ENCODE measurements at places on chromosomes 2 and 18. TPM values are rescaled to one million over a fixed set of nuclear protein-coding genes. Genes with fewer than 3 reads are reported as not detected.

Gene CHAC2
- total RNA-seq: 17.2 TPM

Gene AQP12A
- total RNA-seq: not detected

Gene SCN3A
- 0.98 TPM for total RNA-seq

Gene TBC1D8
- total RNA-seq: 5.1 TPM

Gene GPR45
- total RNA-seq: not detected

Gene CDH20
- not detected for total RNA-seq

Gene FZD7
- total RNA-seq: 12.0 TPM

Gene EN1
- total RNA-seq: 1.8 TPM

Gene DES
- 0.77 TPM for total RNA-seq

Gene MC2R
- total RNA-seq: not detected

Gene FBXO48
- 0.80 TPM for total RNA-seq
